ENCODE measurements at places on chromosomes 7 and 10.

- DNase-seq, result no peak
These were observed 60.8 kb upstream of the SMNDC1 start for GRCh38 chr10:110365356-110366143.

DNA sequence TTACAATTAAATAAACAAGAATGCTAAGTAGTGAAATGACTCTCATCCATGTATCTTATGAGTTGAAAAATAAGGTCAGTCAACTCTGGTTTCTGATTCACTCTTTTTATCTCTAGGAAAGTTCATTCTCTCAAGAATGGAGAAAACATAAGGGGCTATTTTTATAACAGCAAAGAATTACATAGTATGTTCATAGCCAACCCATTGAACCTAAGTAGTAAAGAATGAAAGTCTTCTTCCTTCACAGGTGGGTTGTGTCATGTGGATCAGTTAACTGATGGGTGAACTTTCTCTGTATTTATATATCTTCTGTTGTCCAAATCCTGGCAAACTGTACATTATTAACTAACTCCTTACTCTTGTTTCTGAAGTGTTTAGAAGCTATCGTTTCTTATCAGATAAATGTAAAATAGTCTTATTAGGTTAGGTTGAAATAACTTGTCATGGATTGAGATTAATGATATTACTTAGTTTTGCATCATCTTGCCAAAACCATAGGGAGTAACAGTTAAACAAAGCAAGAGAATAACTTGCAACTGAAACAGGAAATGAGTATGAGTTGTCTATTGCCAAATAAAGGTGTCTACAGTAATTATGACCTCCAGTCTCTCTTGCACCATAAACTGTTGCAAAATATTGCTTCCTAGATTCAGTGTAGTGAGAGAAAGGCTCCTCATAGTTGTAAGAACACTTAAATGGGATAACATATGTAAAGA lies 86.8 kb downstream of the ANKRD7 start:
- DNase-seq, result no peak

DNA sequence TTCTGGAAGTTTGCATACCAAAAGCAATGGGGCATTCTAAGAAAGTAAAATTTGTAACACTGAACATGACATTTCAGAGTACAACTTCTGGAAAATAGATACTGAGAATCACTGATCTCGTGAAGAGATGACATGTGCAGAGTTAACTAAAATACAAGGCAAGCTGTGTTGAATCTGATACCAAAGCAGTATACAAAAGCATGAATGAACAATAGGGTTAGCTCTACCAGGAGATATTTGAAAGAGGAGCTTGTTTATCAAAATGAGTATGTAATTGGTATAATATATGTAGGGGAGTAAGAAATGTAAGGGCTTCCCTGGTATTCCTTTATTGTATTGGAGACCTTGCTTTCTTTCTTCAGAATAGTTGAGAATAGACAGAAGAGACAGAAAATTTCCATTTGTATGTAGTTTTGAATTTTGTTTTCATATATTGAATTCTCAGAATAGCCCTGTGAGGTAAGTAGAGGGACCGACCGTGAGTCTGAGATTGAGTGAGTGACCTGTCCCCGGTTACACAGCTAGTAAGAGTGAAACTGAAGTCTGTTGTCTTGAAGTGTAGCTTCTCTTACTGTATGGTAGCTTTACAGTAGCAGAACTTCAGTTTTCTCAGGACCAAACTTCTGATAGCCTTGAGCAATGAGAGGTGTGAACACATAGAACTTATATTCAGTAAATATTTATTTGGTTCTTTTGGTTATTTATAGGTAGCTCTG lies 5.0 kb downstream of the HBP1 start:
- no peak for DNase-seq

DNA sequence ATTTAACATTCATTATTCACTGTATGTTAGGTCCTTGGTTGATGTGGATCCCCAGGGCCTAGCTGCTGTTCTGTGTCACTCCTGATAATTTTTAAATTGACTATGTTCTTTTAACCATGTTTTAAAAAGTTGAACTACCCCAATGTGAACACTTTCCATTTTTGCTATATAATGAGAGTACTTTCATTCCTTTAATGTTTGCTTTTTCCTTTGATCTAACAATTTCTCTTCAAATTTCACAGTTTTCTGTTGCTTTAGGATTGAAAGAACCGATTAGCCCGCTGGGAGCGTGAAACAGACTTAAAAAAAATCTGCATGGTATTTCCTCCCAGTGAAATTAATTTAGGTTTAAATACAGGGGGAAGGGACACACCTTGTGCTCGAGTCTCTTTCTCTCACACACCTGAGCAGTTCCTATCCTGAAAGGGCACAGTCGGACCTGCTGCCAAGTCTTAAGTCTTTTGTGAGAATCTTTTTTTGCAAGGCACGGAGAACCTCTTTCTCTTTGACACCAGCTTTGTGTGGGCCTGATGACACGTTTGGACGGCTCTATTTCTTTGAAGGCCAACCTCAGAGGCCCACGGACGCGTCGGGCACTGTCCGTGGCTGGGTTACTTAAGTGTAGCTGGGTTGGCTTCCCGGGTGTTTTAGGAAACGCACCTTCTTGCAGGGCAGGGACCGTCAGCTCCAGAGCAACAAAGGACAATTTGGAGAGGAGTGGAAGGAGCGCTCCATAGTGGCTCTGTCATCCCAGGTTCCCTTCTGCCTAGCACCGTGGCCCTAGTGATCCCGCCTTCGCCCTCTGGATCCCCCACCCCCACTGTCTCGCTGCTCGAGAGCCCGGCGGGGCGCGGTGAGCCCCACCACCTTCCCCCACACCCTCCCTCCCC lies 1.0 kb upstream of the CHN2 start:
- no peak for DNase-seq

- no peak for DNase-seq
These were observed 186.2 kb downstream of the BICC1 start for GRCh38 chr10:58698777-58699356.

DNA sequence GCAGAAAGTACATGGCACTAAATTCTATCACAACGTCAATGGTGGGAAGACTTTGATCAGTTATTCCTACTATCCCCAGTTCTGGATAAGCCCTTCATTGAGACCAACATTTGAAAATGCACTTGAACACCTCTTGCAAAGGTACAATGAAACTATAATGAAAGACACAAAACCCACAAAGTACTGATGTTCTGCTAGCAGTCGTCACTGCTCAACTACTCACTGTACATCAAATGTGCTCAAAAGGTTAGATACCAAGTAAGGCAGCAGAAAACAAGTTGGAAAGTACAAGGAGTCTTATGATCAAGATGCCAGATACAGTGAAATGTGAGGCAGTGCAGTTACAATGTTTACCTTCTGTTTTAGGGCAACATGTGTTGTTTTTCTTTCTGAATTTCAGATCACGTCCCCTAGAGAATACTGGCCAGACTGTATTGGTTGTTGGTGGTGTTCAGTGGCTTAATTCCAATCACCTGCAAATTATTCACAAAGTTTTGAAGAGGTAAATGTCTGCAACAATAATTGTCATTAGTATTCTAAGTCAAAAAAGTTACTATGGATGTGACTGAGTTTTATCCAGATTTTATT lies 62.4 kb upstream of the WNT16 start:
- no peak for DNase-seq

DNA sequence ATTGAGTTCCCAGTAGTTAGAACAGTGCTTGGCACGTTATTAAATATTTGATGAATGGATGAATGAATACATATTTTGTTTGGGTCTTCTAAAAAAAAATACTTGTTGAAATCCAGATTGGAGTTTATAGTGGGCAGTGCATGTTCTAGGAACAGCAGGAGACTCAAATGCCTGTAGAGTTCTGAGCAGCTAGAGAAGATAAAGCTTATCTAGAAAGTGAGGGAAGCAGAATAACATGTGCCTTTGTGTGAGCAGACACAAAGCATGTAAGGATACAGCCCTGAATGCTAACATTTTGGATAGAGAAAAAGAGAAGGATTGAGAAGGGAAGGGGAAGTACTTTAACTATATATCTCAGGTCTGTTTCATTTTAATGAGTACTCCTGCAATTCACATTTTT lies 71.9 kb downstream of the SRI start:
- no peak for DNase-seq

- no peak for DNase-seq
These were observed 30.4 kb downstream of the STEAP1B start for GRCh38 chr7:22469371-22470143.

- DNase-seq, result no peak
These were observed 41.3 kb downstream of the WNT2 start for GRCh38 chr7:117281562-117281961.

GRCh38 chr7:158406364-158406763 lies 181.3 kb downstream of the PTPRN2 start:
- DNase-seq, result no peak

DNA sequence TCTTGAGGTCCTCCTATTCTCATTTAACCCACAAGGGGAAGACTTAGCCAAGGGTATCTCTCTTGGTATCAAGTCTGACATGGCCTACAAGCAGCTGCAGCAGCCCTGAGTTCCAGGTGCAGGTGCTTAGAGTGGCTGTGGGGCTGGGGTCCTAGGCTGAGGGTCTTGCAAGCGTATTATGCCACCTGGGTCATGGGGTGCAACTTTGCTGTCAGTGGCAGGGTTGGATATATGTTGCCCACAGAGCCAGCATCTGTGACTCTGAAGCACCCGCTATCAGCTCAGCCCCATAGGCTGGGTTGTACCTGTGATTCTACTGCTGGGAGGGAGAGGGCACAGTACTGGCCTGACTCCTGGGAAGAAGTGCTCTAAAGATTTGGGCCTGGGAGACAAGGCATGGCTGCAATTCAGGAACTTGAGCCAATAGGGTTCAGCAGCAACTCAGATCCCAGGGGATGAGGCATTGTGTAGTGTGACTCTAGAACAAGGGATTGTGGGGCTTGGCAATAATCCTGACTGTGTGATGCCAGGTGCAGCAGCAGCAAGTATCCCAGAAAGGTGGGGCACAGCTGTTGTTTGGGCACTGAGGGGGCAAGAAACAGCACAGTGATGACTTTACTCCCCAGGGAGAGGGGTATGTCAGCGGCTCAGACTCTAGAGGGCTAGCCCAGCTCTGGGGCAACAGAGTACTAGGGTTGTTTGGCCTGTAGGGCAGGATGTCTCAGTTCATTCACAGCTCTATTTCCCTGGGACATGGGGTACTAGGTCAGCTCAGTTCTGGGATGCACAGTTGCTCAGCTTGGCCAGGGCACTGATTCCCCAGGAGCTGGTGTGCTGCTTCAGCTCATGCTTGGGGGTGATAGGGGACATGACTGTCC lies 41.4 kb downstream of the NEURL1 start:
- DNase-seq, result no peak

DNA sequence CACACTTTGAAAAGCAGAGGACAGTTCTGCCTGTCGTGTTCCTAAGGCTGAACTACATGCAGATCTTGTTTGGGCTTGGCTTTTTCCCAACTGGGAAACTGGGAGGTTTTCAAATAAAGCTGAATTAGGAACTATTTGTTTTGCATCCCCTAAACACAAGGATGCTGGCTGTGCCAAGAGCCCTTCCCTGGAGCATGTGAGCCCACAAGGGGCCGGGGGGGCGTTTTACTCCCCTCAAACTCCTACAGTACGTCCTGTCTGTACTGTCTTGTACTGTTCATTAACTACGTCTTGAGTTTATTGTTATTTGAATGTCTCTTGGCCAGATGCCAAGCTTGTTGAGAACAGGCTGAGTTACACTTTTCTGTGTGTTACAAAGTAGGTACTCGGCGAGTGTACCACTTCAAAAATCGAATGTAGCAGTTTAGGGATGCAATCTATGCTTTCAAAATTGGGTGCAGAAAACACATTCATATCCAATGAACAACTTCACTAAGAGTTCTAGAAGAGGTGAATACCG lies 94.9 kb downstream of the GFRA1 start:
- DNase-seq, result no peak

DNA sequence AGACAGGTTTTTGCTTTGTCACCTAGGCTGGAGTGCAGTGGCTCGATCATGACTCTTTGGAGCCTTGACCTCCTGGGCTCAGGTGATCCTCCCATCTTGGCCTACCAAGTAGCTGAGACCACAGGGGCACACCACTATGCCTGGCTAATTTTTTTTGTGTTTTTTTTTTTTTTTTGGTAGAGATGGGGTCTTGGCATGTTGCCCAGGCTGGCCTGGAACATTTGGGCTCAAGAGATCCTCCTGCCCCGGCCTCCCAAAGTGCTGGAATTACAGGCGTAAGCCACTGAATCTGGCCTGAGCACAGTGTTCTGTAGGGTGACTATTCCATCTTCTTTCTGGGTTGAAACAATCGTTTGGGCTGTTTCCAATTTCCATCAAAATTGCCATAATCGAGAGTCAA lies 1.5 kb upstream of the MUC3A start:
- DNase-seq, result no peak

DNA sequence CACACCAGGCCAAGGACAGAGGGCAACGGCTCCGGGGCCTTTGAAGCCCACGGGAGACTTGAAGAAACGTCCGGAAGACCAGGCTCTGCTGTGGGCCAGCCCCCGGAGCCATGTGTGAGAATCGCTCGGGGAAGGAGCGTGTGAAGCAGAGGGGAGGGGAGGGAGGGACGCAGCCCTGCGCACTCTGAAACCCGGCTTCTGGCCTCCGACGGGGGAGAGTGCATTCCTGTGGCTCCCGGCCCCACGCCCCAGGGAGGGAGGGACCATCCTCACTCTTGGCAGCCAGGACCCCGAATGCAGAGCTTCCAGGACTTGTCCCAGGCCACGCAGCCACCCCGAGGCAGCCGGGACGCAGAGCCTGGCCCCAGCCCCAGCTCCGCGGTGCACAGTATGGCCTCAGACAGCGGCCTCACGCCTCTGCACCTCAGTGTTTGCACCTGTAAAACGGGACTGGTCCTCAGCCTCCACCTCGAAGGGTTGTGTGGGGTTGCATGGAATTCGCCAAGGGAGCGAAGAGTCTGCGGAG lies 67.4 kb downstream of the PDGFA start:
- DNase-seq, result no peak

DNA sequence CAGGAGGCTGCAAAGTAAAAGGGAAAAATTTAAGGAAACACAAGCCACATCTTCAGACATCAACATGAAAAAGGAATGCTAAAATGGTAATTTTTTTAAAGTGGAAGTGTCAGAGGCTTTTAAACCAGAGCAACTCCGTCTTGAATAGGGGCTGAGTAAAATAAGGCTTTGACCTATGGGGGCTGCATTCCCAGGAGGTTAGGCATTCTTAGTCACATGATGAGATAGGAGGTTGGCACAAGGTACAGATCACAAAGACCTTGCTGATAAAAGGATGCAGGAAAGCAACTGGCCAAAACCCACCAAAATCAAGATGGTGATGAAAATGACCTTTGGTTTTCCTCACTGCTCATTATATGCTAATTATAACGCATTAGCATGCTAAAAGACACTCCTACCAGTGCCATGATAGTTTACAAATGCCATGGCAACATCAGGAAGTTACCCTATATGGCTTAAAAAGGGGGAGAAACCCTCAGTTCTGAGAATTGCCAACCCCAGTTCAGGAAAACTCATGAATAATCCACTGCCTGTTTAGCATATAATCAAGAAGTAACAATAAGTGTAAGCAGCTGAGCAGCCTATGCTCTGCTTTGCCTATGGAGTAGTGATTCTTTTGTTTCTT lies 128.3 kb downstream of the SKAP2 start:
- DNase-seq, result no peak
